Stimulated activated CD8-positive, alpha-beta memory T cell treated with anti-CD3 and anti-CD28 coated beads, Interleukin-4, amount 100 ng/mL, for 1 hour (primary cell): ENCODE measurements at places on chromosomes 7 and 10.

- DNase-seq: no peak
Observed at GRCh38 chr7:39624442-39624807, 1.1 kb downstream of the RALA start.

GRCh38 chr10:71321386-71321785 lies 2.3 kb downstream of the SLC29A3 start:
- no peak for DNase-seq

- no peak for DNase-seq
Observed at GRCh38 chr10:17771017-17771416, 19.0 kb downstream of the TMEM236 start.

DNA sequence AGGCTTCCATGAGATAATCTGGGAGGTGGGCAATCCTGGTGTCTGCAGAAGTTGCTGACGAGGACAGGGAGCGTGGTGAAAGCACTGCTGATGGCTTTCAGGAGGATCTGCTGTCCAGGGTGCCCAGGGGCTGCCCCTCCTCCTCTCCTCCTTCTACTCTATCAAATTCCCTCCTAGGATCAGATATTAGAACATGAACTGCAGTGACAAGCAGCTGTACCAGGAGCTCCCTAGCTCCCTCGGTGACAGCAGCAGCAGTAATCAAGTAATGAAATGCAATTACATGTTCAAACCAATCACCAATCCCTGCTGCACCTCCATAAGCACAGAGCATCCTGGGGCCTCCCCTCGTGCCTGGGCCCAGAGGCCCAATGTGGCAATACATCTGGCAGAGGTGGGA lies 46.9 kb downstream of the GRID1 start:
- no peak for DNase-seq

DNA sequence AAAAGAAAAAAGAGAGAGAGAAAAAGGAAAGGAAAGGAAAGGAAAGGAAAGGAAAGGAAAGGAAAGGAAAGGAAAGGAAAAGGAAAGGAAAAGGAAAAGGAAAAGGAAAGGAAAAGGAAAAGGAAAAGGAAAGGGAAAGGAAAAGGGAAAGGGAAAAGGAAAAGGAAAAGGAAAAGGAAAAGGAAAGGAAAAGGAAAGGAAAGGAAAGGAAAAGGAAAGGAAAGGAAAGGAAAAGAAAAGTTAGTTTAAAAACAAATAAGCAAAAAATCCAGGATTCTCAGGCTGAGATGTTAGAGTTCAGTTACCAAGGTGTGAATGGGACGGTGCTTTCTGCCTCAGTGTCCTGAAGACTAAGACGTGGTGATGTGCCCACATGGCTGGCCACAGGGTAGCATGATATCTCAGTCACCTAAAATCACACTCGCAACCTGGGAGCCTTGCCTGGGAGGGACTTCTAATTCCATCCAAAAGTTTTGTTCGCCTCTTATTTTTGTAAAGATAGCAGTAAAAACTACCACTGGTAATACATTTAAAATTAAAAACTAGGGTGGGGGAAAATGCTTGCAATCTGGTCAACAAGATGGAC lies 70.1 kb downstream of the JAZF1 start:
- DNase-seq: no peak

DNA sequence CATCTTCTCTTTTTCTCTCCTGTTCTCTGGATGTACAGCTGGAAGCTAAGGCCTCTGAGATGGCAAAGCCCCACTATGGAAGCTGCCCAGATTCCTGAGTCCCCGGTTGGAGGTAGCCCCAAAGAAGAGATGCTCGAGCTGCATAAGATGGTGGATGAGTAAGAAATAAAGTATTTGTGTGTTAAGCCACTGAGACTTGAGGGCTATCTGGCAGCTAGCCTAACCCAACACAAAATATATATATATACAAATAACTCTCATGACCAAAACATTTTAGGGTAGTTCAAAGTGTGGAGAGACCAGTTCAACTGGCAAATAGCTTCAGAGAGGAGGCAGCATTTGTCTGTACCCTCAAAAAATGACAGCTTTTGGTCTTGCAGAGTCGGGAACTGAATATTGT lies 72.4 kb upstream of the PDE1C start:
- no peak for DNase-seq

DNA sequence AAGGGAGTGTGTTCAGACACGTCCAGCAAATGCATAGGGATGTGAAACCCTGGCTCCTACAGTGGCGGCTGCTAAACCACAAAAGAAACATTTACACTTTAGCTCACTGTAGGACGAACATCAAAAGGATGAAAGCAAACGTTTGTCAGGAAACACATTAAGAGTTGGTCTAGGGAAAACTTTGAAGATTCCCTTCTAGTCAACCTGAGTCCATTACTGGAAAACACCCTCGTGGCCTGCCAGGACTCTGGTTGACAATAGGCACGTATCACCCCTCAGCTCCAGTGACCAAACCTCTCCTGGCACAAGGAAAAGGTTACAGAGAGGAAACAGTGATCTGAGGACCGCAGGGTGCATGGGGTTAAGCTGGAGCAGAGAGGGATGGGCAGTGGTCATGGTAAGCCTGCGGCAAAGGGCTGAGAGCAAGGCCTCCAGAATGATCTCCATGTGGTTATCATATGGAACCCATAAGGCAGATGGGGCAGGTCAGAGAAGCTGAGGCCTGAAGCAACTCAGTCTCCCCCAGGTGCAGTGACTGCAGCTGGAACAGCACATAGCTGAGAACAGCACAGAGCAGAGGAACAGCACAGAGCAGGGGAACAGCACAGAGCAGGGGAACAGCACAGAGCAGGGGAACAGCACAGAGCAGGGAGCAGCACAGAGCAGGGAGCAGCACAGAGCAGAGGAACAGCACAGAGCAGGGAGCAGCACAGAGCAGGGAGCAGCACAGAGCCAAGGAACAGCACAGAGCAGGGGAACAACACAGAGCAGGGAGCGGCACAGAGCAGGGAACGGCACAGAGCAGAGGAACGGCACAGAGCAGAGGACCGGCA lies 49.9 kb downstream of the CHST15 start:
- no peak for DNase-seq

DNA sequence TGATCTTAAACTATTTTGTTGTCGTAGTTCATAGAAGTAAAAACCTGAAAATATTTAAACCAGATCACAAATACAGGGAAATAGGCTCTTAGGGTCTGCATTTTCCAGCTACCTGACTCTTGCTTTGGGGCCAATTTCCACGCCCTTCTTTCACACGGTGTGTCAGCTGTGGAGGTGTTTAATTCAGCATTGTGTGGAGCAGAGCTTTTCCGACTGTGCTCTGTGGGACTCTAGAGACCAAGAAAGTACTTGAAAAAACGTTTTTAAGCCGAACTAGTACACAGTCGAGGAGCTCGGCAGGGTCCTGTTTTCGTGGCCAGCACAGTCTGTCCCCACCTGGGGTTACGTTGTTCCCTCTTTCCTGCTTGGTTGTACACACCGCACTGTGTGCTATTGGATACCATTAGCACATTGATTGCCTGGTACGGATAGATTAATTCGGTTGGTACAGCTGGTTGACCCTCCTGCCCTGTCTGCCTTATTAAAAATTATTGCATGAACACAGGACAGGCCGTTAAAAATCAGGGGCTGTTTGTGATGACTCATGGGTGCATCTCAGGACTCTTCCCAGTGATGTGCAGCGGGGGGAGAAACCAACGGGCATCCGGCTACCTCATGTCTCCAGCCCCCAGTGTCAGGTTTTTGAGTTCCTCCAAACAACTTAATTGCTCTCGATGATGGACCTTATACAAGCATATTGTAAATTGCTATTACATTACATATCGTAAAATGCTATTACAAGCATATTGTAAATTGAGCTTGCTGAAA lies 80.7 kb upstream of the BTBD16 start:
- no peak for DNase-seq

- no peak for DNase-seq
Observed at GRCh38 chr10:70564113-70564725, 38.3 kb downstream of the PRF1 start.

DNA sequence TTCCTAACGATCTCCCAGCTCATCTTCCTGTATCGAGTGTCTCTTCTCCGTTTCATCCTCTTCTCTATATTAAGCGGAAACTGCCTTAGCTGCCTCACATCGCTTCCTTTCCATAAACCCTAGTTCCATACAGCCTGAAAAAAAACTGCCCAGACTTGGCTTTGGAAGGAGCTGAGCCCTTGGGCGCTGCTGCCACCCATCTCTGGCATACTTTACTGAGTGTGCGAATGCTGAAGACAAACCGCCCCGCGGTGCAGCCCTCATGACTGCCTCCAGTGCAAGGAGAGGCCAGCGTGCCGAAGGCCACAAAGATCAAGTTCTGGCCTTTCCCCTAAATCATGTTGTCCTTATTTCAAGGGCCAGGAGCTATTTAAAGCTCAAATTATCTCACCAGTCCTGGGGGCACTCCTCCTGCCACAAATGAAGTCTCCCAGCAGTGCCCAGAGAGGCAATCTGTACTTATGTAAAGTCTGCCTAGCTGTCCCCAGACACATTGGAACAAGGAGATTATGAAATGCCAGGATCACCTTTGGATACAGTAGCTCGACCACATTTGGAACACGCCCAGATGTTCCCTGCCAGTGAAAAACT lies 25.2 kb downstream of the YWHAG start:
- DNase-seq: no peak

- no peak for DNase-seq
Observed at GRCh38 chr7:141418066-141418465, 133.1 kb upstream of the AGK start.

DNA sequence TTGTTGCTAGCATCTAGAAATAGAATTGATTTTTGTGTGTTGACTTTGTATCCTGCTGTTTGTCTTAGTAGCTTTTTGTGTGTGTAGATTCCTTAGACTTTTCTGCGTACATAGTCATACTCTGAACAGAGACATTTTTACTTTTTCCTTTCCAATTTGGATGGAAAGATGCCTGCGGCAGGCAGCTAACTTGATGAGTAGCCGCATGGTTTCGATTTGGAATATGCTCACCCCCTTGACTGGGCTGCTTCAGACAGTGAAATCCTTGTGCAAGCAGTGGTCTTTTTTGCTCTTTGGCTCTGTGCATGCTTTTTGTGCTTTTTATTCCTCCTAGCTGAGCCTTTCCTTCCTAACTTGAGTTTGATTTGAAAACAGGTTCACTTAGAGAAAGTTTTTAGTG lies 71.8 kb downstream of the HHEX start:
- DNase-seq: no peak

- no peak for DNase-seq
Observed at GRCh38 chr10:131703541-131703940, 197.3 kb upstream of the PPP2R2D start.

DNA sequence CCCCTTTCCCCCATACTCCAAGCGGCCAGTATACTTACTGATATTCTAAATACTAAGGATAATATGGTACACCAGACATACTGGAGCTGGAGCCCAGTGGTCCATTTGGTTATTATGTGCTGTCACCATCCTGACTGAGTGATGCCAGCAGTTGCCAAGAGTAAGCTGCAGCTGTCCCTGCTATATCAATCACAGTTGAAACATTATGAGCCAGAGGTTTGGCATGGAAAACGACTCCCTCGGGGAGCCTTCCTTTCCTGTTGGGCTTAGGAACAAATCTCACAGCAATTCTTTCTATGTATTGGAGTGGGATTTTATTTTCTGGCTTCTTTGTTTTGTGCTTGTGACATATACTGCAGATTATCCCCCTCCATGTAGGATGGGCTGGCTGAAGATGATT lies 32.6 kb downstream of the STRIP2 start:
- no peak for DNase-seq

- DNase-seq: no peak
Observed at GRCh38 chr7:148872188-148872587, 11.9 kb downstream of the EZH2 start.

DNA sequence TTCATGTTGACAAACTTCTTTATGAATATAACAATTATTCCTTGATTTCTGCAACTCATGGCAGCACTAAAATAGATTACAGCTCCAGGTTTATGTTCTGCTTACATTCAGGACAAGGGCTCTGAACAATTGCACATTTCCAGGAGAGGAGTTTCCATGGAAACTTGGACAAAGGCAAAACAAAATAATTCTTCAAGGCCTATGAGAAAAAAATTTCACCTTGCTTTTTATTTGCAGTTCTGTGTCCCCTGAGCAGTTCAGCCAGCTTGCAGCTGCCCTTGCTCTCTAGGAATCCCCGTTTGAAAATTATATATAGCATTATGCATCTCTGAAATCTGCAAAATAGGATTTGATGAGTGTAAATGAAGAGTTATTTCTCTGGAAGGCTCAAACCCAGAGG lies 71.7 kb downstream of the ARL4A start:
- DNase-seq: no peak

- DNase-seq: no peak
Observed at GRCh38 chr10:86293396-86293791, 73.2 kb downstream of the GRID1 start.

DNA sequence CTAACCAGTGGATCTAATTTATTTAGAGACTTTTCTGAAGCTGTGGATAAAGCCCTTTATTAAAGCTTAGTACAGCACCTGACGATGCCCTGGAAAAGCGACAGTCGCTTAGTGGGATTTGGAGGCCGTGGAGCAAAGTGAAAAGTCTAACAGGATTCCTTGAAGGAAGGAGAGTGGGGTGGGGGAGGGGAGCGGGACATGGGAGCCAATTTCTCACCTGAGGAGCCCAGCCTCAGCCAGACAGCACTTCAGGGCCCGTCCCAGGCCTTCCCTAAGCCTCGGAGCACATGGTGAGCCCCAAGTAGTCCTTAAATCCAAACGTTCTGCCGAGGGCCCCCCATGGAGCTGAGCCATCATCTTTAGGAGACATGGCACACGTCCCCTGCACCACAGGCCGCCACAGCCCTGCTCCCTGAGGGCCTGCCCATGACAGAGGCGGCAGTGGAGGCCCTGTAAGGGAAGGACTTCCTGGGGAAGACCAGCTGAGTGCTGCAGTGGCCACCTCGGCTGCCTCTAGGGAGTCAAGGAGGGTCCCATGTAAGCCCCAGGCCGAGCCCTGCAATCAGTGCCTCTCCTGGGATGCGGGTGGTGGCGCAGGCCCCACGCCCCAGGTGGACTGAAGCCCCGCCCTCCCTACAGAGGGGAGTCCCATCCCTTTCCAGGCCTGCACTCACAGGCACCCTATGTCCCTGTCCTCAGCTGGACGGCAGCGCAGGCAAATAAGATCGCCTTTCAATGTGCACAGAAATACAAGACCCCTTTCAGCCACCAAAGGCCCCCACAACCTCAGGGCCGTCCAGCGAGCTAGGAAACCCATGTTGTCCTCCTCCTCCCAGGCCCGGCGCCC lies 187.0 kb downstream of the MAD1L1 start:
- no peak for DNase-seq

- no peak for DNase-seq
Observed at GRCh38 chr7:55108818-55109217, 90.0 kb downstream of the EGFR start.

DNA sequence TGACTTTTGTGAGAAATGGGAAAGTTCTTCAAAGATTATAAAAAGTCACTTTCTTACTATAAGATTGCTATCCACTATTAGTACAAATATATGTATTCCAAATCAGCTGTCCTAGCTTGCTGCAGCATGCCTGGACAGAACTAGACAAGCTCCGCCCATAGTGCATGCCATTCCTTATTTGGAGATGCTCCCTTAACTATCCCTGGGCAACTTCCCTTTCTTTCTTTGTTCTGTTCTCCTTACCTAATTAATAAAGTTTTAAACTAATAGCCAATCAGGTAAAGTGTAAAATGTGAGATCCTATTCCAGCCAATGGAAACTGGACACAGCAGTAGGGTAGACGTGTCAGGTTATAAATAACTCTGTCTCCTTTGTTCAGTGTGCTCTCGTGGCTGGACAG lies 281.9 kb downstream of the CAMK1D start:
- DNase-seq: no peak

- no peak for DNase-seq
Observed at GRCh38 chr7:154178895-154179294, 126.7 kb downstream of the DPP6 start.
